MM.1S (cell line): ENCODE measurements at places on chromosomes 7 and 10.

DNA sequence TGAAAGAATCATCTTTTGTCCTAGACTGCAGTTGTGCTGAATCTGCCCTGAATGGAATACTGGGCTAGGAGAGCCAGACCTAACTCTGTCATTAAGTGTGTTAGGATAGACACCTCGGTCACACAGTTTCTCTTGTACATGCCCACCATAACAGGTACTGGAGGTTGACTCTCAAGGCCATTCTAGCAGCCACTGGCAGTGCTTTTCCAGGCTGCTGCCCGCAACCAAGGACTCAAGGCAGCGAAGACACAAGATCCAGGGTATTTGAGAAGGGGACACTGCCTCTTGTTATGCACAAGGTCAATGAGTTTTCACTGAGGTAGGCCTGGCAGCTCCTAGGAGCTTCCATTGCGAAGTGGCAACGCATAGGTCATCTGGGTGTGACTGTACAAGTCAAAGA lies 70.6 kb upstream of the ZNF746 start:
- no peak for DNase-seq

DNA sequence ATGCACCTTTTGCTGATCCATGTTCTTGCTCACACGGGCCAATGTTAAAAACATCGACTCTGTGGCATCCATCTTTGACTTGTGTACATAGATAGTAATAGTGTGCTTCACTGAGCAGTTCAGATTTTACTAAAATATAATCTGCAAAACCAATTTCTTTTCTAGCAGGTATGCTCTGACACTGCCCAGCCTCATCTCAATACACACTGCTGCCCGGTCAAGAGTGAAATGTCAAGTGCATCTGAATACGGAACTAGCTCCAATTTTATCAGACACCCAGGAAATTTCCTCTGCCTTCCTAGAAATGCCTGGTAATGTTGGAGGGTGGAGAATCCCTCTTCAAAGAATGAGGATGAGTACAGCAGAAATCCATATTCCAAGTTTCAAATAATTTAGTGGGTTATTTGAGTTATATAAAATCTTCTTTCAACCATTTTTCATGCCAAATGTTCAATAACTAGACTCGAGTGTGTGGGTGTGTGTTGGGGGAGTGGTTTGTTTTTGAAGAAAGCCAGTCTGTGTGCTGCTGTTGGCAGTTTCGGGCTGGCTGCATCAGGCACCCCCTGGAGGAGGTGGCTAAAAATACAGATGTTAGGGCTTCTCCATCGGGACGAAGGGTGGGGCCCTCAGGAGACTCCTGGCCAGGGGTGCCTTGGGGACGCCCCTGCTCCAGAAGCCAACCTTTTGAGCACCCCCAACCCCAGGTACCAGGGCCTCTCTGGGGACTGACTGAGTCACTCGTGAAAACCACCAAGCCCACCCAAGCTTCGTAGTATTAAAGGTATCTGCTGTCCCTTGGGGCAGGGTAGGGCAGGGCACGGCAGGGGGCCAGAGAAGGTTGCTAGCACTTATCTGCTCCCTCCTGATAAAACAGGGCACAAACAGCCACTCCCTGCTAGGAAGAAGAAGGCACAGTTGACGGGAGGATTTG lies 15.4 kb downstream of the CTBP2 start:
- DNase-seq: no peak

GRCh38 chr10:72756674-72757385 lies 64.9 kb downstream of the MCU start:
- no peak for DNase-seq

- no peak for DNase-seq
These were observed 149.6 kb upstream of the PPP2R2D start for GRCh38 chr10:131750973-131751826.

- DNase-seq: no peak
These were observed 893.0 kb downstream of the SORCS3 start for GRCh38 chr10:105534086-105534485.

GRCh38 chr10:7007600-7008190 lies 403.1 kb downstream of the SFMBT2 start:
- DNase-seq: no peak

- DNase-seq: no peak
These were observed 48.6 kb downstream of the KIAA1217 start for GRCh38 chr10:24257588-24257987.

DNA sequence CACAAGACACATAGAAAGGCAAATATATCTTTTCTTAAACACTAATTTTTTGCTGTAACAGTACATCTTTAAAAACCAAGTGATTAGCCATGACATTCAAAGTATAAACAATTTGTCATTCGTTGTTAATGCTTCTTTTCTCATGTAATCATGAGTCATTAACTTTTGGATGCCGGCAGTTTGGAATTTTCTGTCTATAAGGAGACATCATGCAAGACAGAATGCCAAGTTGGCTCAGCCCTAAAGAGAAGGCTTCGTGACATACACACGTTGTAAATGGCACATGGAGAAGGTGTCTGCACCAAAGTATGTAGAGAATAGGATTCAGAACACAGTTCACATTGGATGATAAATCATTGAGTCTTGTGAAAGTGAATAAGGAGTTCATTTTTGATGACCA lies 35.9 kb downstream of the CCDC3 start:
- DNase-seq: no peak

GRCh38 chr7:157543276-157543675 lies 206.5 kb downstream of the DNAJB6 start:
- DNase-seq: no peak

GRCh38 chr7:142534726-142535122 lies 214.5 kb upstream of the PRSS1 start:
- no peak for DNase-seq

DNA sequence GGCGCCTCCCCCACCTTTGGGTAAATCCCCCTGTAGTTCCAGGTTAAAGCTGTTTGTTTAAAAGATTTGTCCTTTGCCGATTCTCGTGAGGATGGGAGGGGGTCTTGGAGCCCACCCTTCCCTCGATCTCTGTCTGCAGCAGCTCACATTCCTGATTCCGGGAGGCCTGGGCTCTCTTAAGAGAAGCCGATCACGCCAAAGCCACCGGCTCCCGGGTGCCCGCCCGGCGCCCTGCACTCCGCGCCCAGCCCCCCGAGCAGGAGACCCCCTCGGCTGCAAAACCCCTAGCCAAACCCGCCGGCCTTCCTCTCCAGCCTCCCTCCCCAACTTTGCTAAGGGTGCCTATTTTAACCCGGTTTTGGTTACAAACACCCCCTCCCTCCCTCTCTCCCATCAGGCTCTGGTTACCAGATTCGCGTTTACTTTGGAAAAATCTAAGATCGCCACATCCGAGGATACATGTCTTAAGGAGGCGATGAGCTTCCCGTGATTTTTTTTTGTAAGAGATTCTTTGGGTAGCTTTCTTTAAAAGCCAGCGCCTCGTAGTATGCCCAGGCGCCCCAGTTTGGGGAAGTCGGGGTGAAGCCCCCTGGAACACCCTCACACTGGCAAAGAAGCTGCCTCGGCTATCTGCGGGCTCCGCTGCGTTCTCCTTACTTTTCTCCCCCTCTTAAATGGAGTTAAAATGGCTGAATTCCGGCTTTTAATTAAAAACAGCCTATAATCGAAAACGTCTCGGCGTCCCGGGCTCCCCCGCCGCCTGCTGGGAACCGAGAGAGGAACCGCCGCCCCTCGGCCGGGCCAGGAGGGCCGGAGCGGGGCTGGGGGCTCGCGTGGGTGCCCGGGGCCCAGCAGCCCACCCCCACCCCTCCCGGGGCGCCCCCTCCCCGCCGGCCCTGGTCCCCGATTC lies 983 bp downstream of the TNRC18 start:
- no peak for DNase-seq

DNA sequence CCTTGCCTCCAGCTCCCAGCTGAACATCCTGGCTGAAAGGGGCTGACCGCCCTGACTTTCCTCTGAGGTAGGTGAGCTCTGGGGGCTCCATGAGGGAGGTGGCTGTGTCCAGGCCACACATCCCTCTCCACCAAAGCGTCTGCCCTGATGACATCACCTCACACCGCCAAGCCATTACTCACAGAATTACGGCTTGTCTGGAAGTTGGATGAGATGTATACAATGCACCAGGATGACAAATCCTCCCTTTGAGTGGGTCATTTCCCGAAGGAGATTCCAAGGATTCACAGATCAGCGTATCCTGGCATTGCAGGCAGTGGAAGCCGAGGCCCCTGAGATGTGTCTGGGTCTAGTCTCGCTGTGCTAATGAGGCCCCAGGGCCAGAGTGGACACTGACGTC lies 15.1 kb upstream of the RET start:
- no peak for DNase-seq

DNA sequence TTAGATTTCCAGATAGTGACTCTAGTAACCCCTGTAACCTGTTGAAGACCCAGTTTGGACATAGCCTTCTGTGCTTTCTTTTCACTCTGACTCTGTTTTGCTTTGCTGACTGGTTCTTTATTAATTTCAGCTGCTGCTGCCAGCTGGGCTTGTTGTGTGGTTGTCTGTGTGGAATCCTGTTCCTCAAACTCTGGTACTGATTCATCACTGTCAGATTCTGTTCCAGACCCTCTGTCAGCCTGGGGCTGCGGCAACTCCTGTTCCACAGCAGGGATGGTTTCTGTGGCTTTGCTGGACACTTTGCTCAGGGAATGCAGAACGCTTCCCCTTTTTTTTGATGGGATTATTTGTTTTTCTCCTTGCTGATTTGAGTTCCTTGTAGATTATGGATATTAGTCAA lies 104.9 kb downstream of the SEC23IP start:
- DNase-seq: no peak

DNA sequence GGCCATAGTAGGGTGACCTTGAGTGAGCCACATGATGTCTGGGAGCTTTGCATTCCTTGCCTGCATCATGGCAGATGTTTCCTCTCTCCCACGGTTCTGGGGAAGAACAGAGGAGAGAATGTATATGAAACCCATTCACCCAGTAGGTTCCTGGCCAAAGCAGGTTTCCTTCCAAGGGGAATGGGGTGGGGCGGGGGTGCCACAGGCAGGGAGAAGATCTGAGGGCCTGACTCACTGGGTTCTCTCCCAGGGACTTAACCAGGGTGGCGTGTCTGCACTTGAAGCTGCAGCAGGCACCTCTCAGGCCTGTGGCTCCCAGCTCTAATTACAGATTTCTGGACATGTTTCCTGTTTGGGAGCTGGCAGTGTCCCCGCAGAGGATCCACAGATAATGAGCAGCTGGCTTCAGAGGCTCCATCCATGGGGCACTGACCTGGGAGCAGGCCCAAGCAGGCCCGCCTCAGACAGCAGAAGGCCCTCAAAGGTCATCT lies 50.2 kb upstream of the ZMIZ1 start:
- DNase-seq: no peak

DNA sequence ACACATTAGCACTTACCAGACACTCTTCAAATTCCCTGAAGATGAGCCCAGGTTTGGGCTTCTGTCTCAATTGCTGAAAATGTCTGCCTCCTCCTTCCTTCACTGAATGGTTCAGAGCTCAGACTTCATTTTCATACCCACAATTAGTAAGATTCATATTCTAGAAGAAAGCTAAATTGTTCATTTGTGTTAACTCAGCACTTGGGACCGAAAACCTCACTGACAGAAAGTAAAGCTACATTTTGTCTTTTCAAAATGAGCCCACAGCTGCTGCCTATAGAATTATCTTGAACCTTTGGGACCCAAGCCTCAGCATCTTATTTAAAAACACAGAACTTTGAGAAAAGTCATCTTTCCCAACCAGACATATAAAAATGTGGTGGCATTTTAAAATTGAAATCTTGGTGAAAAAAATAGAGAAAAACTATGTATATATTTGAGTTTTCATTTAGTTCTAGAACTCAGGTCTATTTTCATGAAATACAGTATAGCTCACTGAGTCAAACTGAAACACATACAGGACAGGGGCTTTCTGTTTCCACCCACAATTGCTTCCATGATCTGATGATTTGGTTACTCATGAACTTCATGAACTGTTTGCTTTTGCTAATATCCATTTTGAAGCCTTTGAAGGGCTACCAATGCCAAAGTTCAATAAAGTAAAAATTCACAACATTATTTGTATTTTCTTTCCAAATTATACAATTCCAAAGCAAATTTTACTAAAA lies 119.1 kb upstream of the PFKP start:
- DNase-seq: no peak

GRCh38 chr7:37916673-37917660 lies at the start of gene SFRP4:
Gene SFRP4 (minus strand): TSS chr7:37916817. CDS start chr7:37916537, 280 bp downstream.
- peak; percentile 65 for DNase-seq

- DNase-seq: peak; percentile 42
These were observed 57.0 kb downstream of the CALD1 start for GRCh38 chr7:134836447-134836846.

DNA sequence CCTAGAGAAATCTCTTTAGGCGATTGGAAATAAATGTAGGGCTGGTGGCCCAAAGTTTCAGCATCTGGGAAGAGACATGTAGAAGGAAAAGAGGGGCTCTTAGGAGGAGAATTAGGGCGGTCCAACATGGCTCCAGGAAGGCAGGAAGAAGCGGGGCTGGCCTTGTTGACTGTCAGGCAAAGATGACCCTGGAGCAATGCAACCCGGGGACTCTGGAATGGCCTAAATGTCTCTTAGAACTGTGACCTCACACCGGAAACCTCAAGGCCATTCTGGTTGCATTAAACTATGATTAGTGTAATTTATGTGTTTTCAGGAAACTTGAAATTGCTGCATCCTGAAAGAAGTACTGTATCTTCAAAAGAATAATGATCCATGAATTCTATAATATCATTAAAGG lies 66.8 kb downstream of the NRP1 start:
- DNase-seq: no peak

DNA sequence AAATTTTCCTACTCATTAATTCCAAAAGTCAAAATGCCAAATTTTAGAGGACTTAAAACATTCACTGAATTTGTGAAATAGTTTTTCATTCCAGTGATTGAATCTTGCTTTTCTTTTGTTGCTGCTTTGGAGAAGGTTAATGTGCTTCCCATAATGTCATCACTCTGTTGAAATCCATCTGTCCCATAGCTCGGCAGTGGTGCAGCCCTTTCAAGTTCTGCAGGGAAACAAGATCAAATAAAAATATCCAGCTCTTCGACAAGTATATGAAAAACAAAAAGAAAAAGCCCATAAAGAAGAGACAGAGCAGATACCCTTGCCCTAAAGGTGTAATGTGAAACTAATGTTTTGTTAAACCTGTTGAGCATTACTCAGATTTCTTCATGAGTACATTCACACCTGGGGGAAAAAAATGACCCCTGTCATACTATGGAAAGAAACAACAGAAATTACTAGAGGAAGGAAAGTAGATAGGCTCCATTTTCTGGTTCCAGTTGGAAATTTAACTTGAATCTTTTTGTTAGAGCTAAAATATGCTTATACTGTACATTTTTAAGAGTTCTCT lies 35.1 kb downstream of the AGR3 start:
- no peak for DNase-seq

- no peak for DNase-seq
These were observed 57.7 kb downstream of the PRSS58 start for GRCh38 chr7:142200206-142200605.

DNA sequence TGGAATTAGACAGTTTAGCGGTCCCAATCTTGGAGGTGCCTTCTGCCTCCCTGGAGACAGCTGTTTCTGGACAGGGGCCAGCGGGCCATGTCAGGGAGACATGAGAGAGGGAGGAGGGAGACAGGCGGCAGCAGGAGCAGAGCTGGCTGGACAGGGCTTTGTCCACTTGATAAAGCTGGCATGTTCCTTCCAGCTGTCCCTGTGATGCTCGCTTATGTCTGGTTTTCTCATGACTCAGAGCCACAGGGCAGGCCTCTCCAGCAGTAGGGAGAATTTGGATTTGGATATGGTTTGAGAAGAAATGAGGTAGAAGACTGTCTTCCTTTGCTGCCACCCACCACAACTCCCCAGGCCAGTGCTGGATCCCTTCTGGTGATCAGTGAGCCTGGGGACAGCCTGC lies 51.7 kb upstream of the SORCS3 start:
- no peak for DNase-seq
